ENCODE measurements at places on chromosomes 2 and 18. TPM values are rescaled to one million over a fixed set of nuclear protein-coding genes. Genes with fewer than 3 reads are reported as not detected.

GRCh38 chr18:25230658-25231326 is 121.2 kb downstream of the ZNF521 start:
- H3K4me3 ChIP-seq: no peak overlapping the region
- no peaks in the 10 kb centered on the region for H3K36me3 ChIP-seq
- no peak for DNase-seq

NEU2 gene
- not detected for polyA plus RNA-seq

DNA sequence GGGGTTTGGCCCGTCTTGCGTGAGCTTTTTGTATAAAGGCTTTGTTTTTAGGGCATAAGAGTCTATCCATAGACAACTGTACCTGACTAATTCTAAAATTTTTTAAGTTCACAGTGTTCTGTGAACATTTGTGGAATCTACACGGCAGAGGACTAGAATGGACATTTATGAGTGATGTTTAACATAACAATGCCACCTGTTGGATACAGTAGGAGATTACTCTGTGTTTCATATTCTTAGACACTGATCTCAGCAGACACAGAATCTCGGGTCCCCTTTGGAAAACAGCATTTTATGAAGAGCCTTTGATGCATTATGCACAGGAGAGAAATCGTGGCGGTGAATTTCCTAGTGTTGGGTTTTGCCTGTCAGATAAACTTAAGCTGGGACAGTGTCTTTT is 752.2 kb downstream of the DPP10 start:
- H3K27me3 ChIP-seq: peaks cover 2% of the 10 kb centered on the region
- H3K4me3 ChIP-seq: no peak overlapping the region
- no peaks in the 10 kb centered on the region for H3K36me3 ChIP-seq
- H3K27ac ChIP-seq: no peak overlapping the region
- H3K4me1 ChIP-seq: no peaks in the 10 kb centered on the region

DNA sequence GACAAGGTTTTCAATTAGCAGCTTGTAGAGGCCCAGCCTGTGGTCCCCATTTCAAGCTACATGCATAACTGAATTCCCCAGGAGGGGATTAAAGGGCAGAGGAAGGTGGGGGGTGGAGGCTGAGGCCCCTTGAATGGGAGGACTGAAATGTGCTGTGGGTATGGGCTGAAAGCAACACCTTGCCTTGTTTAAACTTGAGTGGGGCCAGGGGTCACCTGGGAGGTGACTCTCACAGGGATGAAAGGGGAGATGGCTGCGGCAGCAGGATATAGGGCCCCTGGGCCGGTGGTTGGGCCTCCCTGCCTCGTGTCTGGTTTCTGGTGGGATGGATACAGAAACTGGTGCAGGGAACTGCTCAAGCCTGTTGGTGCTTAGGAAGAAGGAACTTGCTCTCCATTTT is 225.9 kb upstream of the SPRED2 start:
- H3K36me3 ChIP-seq: no peaks in the 10 kb centered on the region
- H3K27ac ChIP-seq: no peak overlapping the region
- DNase-seq: no peak
- no peaks in the 10 kb centered on the region for H3K4me1 ChIP-seq
- H3K4me3 ChIP-seq: no peak overlapping the region
- H3K27me3 ChIP-seq: peaks cover 2% of the 10 kb centered on the region

DNA sequence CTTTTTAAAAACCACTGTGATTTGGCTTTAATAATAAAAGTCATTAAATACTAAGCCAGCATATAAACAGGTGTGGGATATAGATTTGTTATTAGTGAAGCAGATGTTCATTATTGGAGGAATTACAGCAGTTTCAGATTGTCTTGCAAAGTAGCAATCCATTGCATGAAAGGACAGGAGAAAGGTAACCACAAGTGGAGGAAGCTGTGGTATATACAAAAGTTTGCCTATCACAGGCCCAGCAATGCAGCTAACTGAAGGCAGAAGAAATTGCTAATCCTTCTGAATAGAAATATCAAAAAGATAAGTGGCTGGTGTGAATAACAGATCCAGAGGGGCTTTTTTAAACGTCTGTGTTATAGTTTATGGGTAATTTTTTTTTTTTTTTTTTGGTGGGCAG is 199.4 kb downstream of the ZNF385B start:
- H3K36me3 ChIP-seq: no peaks in the 10 kb centered on the region
- H3K4me3 ChIP-seq: no peak overlapping the region
- H3K27ac ChIP-seq: no peak overlapping the region
- DNase-seq: no peak
- no peaks in the 10 kb centered on the region for H3K4me1 ChIP-seq

- H3K27ac ChIP-seq: no peak overlapping the region
- no peak overlapping the region for H3K4me3 ChIP-seq
- no peaks in the 10 kb centered on the region for H3K36me3 ChIP-seq
- DNase-seq: no peak
- no peaks in the 10 kb centered on the region for H3K4me1 ChIP-seq
- H3K27me3 ChIP-seq: no peaks in the 10 kb centered on the region
Measured at GRCh38 chr2:223439786-223440185, 162.4 kb downstream of the SCG2 start.

IL1R1 gene
- 0.96 TPM for polyA plus RNA-seq

DNA sequence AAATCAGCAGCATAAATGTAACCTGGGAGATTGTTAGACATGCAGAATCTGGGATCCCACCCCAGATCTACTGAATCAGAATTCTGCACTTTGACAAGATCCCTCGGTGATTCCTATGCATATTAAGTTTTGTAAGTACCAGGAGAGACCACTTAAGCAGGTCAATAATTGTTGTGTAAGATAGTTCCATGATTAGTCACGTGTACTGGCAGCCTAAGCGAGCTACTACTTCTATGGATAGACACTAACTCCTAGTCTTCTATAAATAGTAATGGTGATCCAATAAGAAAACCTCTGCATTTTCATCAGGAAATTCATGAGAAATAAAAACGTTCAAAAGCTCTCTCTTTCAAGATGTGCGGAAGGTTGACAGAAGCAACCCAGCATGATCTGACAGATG is 988.2 kb upstream of the CHAC2 start:
- no peak overlapping the region for H3K4me3 ChIP-seq
- no peaks in the 10 kb centered on the region for H3K4me1 ChIP-seq

DNA sequence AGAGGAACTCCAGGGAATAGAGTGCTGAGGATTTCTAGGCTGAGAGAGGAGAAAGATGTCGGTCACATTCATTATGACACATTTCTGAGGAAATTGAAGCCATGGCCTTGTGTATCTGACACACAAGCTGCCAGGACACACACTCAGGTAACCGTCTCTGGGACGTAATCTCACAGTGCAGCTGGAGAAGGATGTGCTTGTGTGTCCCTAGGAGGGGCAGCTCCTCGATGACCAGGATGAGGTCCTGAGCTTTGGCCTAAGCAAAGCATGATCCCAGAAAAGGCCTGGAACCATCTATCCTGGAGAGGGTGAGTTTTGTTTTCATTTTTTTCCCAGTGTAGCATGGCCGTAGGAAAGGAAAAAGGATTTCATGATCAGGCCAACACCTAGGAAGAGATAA is 102.2 kb downstream of the CAPN13 start:
- no peaks in the 10 kb centered on the region for H3K4me1 ChIP-seq
- DNase-seq: no peak
- no peaks in the 10 kb centered on the region for H3K27me3 ChIP-seq
- H3K27ac ChIP-seq: no peak overlapping the region
- H3K4me3 ChIP-seq: no peak overlapping the region

- no peak overlapping the region for H3K4me3 ChIP-seq
- H3K27ac ChIP-seq: no peak overlapping the region
- peaks cover 8% of the 10 kb centered on the region for H3K27me3 ChIP-seq
- no peak for DNase-seq
- peaks cover 7% of the 10 kb centered on the region for H3K4me1 ChIP-seq
Measured at GRCh38 chr2:72864500-72864899, 22.7 kb upstream of the SPR start.

DNA sequence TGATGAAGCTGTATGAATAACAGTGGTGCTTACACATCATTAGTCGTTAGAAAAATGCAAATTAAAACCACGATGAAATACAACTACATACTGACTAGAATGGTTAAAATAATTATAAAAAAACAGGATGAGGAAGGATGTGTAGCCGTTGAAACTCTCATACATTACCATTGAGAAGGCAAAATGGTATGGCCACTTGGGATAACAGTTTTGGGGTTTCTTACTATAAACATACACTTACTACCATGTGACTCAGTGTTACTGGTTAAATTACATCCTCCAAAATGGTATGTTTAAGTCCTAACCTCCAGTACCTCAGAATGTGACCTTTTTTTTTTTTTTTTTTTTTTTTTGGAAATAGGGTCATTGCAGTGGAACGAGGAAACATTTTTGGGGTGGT is 58.4 kb downstream of the UBE2E3 start:
- no peaks in the 10 kb centered on the region for H3K27me3 ChIP-seq
- no peaks in the 10 kb centered on the region for H3K36me3 ChIP-seq
- H3K4me1 ChIP-seq: peaks cover 46% of the 10 kb centered on the region
- no peak overlapping the region for H3K27ac ChIP-seq
- DNase-seq: no peak
- H3K4me3 ChIP-seq: no peak overlapping the region

GRCh38 chr2:128441341-128442052 is 122.8 kb upstream of the HS6ST1 start:
- no peak for DNase-seq
- no peaks in the 10 kb centered on the region for H3K4me1 ChIP-seq
- no peaks in the 10 kb centered on the region for H3K36me3 ChIP-seq
- H3K4me3 ChIP-seq: no peak overlapping the region
- H3K27me3 ChIP-seq: peaks cover 4% of the 10 kb centered on the region
- no peak overlapping the region for H3K27ac ChIP-seq

DNA sequence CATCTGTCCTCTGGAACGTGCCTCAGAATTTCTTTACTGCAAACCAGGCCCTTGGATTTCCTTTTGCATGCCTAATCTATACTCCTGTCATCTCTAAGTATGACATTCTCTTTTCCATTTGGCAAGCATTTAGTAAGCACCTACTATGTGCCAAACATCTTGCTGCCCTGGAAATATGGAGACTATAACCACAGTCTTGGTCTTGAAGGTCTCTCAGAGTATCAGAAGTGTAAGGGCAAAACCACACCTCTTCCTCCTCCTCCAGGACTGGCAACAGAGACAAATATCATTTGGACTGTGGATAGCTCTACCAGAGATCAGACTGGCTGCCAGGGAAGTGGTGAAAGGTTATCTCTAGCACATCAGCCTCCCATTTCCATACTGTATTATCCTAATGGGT is 11.4 kb downstream of the DOCK10 start:
- peaks cover 4% of the 10 kb centered on the region for H3K27me3 ChIP-seq
- peaks cover 82% of the 10 kb centered on the region for H3K4me1 ChIP-seq
- no peak overlapping the region for H3K4me3 ChIP-seq

DNA sequence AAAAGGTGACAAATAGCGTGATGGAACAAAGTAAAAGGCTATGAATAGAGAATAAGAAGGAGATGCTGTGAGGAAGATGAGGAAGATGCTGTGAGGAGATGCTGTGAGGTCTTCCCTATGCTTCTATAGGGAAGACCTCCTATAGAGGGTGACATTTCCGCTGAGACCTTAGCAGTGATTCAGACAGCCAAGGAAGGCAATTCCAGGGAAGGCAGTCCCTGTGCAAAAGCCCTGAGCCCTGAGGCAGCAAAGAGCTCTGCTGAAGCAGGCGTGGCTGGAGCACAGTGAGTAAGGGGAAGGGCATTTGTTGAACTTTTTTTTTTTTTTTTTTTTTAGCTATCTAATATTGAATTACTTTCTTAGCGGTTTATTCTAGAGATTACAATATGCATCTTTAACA is 142.7 kb upstream of the FOSL2 start:
- H3K4me1 ChIP-seq: peaks cover 32% of the 10 kb centered on the region
- H3K27me3 ChIP-seq: no peaks in the 10 kb centered on the region
- no peak overlapping the region for H3K4me3 ChIP-seq
- H3K27ac ChIP-seq: no peak overlapping the region

GRCh38 chr2:209988010-209988409 is 14.4 kb upstream of the RPE start:
- no peak for DNase-seq
- no peaks in the 10 kb centered on the region for H3K4me1 ChIP-seq
- no peak overlapping the region for H3K27ac ChIP-seq
- no peaks in the 10 kb centered on the region for H3K27me3 ChIP-seq
- no peak overlapping the region for H3K4me3 ChIP-seq

GRCh38 chr18:23958036-23958435 is 56.5 kb upstream of the TTC39C start:
- H3K4me1 ChIP-seq: no peaks in the 10 kb centered on the region
- H3K27me3 ChIP-seq: no peaks in the 10 kb centered on the region
- H3K36me3 ChIP-seq: no peaks in the 10 kb centered on the region
- no peak overlapping the region for H3K4me3 ChIP-seq
- H3K27ac ChIP-seq: no peak overlapping the region

LYG2 gene
- not detected for polyA plus RNA-seq

GRCh38 chr18:55031164-55031563 is 71.9 kb upstream of the CCDC68 start:
- no peak overlapping the region for H3K4me3 ChIP-seq
- H3K36me3 ChIP-seq: no peaks in the 10 kb centered on the region
- no peaks in the 10 kb centered on the region for H3K4me1 ChIP-seq
- no peak for DNase-seq
- no peak overlapping the region for H3K27ac ChIP-seq
- H3K27me3 ChIP-seq: peaks cover 9% of the 10 kb centered on the region

GRCh38 chr2:206688990-206689389 is 29.2 kb downstream of the DYTN start:
- no peaks in the 10 kb centered on the region for H3K4me1 ChIP-seq
- H3K27me3 ChIP-seq: no peaks in the 10 kb centered on the region
- H3K4me3 ChIP-seq: no peak overlapping the region
- no peak for DNase-seq
- H3K27ac ChIP-seq: no peak overlapping the region

UNC50 gene
- 42.1 TPM for polyA plus RNA-seq

Measured in immature natural killer cell (primary cell).